ENCODE measurements at places on chromosomes 7 and 10.

- DNase-seq, result no peak
Observed at GRCh38 chr7:1592299-1592871, 22.6 kb upstream of the PSMG3 start.

DNA sequence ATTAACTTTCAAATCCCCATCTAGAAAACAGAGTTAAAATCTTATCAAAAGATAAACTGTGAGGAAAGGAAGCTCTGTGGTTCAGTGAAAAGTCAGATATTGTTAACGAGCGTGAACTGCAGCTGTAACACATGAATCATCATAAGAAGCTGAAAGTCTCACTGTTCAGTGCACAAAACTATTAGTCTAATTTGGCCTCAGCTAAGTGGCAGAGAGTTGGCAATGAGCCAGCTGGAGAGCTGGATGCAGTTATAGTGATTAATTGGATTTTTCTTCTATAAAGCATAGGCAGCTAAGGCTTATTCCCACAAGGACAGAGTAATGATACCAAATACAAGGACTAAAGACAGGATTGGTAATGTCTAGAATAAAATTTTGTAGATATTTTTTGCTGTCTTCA is 101.1 kb upstream of the ABCB5 start:
- no peak for DNase-seq

DNA sequence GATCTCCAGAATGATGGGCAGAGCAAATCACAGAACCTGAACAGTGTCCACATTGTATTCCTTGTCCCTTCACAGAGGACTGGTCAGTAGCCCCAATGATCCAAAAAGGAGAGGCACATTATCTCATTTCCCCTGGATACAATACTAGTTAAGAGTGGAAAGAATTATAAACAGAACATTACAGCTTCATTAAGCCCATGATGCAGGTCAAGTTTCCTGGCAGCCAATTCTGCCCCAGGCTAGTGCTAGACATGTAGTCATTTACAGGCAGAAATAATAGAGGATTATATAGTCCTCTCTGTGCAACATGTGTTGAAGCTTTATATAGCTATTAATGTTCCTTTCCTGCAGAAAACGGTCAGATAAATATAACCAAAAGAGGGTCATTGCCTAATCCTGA is 124.3 kb upstream of the WNT16 start:
- no peak for DNase-seq

DNA sequence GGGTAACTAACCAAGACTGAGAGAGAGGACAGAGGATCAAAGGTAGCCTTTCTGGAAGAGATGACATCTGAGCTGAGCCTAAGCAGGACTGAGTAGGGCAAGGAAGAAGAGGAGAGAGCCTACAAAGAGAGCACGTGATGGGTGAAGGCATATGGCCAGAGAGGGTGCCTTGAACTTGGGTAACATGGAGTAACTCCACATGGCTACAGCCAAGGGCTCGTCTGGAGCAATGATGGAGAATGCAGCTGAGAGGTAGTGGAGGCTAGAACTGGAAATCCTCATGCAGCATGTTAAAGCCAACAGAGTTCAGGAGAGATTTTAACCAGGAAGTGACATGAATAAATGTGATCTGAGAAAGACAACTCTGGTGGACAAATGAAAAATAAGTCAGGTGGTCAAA is 77.8 kb downstream of the LRRC17 start:
- DNase-seq, result no peak

DNA sequence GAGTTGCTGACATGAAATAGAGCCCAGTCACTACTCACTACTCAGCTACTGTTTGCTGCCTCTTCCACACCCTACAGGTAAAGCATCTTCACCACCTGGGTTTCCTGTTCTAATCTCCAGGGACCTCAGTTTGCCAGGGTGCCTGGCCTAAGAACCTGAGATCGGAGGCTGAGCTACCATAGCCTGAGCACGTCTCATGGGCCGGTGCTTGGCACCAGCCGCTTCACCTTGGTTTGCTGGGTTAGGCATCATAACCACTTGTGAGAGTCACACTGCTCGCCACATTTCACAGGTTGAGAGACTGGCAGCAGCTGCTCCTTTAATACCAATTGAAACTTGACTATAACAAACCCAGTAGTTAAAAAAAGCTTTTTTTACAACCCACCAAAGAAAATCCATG is 75.1 kb downstream of the EMX2 start:
- DNase-seq, result no peak

GRCh38 chr10:60661637-60662036 is 116.6 kb upstream of the CDK1 start:
- DNase-seq, result no peak

DNA sequence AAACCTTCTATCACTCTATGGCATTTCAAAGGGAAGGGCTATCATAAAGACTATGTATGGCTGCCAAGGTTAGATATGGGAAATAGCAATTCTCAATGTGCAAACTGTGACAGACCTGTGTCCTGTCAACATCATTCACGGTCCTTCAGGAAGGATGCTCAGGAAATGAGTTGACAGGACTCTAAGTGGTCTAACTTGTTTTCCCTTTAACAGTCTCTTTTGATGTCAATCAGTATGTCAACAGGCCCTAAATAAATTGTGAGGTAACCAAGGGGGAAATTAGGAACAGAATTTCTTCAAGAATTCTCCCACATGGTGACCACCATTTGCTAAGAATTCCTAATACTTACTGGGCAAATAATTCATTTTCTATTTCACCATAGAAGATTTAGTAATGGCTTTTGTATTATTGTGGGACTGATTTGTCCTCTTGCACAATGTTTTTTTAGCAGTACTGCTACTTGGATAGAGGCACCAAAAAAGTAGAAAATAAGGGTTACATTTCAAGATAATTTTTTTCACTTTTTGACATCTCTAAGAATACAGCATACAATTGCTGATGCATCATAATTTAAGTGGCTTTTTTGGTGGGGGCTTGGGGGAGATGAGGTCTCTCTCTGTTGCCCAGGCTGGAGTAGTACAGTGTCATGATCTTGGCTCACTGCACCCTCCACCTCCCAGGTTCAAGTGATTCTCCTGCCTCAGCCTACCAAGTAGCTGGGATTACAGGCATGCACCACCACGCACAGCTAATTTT is 275.8 kb downstream of the CACNA2D1 start:
- DNase-seq, result no peak

- no peak for DNase-seq
Observed at GRCh38 chr7:129443612-129444011, 9.4 kb downstream of the STRIP2 start.

- DNase-seq, result no peak
Observed at GRCh38 chr7:84085147-84085546, 109.4 kb downstream of the SEMA3A start.

DNA sequence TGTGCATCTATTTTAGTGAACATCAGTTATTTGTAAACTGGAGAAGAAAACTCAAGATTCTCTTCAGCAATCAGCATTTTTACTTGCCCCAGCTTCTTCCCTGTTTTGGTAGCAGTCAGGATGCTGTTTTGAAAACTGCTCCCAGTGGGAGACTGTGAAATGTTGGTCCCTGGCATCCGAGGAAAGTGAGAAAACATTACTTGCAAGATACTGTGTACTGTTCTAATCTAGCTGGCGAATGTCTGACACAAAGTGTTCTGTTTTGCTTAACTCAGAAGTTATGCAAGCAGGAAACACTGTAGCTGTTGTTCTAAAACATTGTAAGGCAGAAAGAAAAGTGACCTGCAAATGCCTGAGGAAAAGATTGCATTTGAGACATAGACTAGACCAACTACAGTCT is 171.8 kb upstream of the POM121L12 start:
- DNase-seq, result no peak

GRCh38 chr10:33139181-33139646 is 181.2 kb upstream of the ITGB1 start:
- peak; percentile 8 for DNase-seq
